Activated CD4-positive, alpha-beta T cell treated with anti-CD3 and anti-CD28 coated beads, Interleukin-2, amount 50 U/mL, for 1 hour (primary cell): ENCODE measurements at places on chromosomes 3 and 15.

DNA sequence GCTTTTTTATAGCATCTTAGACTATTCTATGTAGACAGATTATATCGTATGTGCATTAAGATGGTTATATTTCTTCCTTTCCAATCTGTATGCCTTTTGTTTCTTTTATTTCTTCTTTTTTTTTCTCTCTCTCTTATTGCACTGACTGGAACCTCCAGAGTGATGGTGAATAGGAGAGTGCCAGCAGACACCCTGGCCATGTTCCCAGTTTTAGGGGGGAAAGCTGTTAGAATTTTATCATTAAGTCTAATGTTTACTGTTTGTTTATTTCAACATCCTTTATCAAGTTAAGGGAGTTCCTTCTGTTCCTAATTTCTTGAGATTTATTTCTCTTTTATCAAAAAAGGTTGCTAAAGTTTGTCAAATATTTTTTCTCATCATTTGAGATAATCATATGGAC, 116.6 kb upstream of the LRTM1 start:
- no peak for DNase-seq

GRCh38 chr3:170419557-170420087, 954 bp downstream of the CLDN11 start:
- DNase-seq = no peak

DNA sequence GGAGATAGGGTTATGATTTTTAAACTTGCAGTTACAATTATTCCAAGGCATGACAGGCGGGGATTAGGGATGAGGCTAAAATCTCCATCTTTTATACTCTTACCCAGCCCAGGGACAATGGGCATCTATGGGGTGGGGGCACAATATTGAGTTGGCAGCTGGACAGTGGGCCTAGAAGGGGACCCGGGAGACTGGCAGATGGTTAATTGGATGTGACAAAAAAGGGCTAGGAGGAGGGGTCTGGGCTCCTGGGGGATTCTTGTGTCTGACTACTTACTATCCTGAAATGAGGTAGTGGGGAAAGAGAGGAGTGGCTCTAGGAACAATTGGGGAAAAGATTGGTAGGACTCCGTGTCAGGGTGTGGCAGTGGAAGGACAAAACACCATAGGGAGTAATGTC, 53.0 kb upstream of the ROPN1 start:
- no peak for DNase-seq

- DNase-seq = no peak
Observed at GRCh38 chr3:197149528-197149927, 119.9 kb upstream of the MELTF start.

DNA sequence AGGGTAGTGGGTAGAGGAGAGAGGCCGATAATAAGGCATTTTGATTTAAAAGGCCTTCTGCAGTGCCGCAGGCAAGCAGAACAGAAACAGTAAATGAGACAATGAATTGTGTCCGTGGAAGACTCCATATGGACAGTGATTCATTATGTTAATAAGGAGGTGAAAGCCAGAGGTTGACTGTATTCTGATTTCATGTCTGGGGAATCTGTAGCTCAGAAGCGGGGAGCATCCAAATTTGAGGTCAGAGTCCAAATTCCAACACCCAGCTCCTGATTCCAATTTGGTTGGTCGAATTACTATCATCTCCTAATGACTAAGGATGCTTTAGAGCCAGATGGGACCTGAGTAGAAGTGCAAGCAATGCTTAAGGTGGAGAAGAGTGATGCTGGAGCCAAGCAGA, 1.0 kb upstream of the TBC1D21 start:
- no peak for DNase-seq

GRCh38 chr15:67307156-67307555, 52.6 kb downstream of the IQCH start:
- no peak for DNase-seq

- no peak for DNase-seq
Observed at GRCh38 chr3:197960694-197961581, 921 bp downstream of the LMLN start.

DNA sequence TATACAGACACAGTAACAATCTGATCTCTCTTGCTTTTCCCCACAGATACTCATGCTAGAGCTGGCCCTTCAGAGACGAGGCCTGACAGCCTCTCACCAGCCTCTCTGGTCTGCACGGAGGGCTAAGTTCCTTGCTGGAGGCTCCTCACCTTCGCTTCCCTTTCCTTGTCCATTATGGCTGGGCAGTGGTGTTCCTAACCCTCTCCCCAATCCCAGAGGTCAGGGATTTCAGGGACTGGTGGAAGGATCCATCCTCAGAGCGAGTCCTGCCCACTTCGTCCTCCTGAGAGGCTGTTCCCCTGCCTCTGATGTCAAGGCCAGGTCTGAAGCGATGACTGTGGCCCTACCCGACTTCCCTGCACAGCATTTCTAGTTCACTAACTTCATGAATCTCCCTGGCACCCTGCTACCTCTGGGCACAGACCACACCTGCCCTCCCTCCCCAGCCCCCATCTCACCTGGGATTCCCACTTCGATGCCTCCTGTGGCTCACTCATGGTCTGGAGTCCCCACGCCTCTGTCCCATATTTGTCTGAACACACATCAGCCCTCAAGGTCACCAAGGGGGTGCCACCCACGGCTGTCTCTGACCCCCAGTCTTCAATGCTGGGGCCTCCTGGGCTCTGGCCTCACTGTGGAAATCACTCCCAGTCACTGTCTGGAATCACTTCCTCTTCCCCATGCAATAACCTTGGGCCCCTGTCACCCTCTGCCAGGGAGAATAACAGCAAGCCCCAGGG, 124.9 kb upstream of the PRR20G start:
- no peak for DNase-seq

- no peak for DNase-seq
Observed at GRCh38 chr3:42822828-42823227, 13.6 kb downstream of the ACKR2 start.

DNA sequence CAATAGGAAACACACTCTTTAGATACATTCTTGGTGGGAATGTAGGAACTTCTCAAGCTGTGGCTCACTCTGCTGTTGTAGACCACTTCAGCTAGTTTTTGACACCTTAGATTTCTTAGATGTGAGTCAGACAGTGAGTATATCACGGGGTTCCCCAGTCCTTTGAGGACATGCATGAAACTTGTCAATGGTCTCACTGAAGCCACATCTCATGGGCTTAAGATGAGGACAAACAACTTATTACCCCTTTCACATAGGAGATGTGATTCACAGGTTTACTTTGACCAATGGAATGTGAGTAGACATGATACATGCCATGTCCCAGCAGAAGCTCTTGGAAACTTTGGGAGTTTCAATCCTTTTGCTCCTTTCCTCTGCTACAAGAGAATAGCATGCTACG, 325.5 kb downstream of the CHST2 start:
- DNase-seq = no peak

- no peak for DNase-seq
Observed at GRCh38 chr15:87907676-87908446, 348.7 kb downstream of the NTRK3 start.

DNA sequence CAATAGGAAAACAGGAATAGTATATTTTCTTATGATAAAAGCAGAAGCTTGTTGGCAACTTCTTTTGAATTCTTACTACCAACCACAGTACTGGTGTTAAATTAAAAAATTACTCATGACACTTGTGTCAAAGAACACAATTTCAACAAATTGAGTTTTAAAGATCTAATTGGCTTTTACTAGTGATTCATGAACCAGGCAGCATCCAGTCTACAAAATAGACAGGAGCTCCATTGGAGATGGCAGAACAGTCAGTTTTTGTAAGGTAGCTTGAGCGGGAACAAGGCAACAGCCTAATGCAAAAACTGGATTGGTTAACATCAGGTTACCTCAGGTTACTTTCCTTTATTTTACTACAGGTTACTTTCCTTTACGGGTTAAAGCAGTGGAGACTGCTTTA, 181.3 kb upstream of the THBS1 start:
- DNase-seq = no peak

GRCh38 chr3:1623896-1624295, 474.8 kb upstream of the CNTN4 start:
- no peak for DNase-seq
